ENCODE measurements at places on chromosomes 16 and 17. TPM values are rescaled to one million over a fixed set of nuclear protein-coding genes. Genes with fewer than 3 reads are reported as not detected.

Gene MT1A
- not detected for total RNA-seq

Gene C17orf113
- total RNA-seq, result 0.65 TPM

Gene ACSM2B
- not detected for total RNA-seq

Gene PHB1
- total RNA-seq, result 45.8 TPM

Gene ITGAX
- total RNA-seq, result 16.0 TPM

Gene ABCC3
- total RNA-seq, result 58.0 TPM

Gene RASD1
- 0.97 TPM for total RNA-seq

Gene AURKB
- 2.2 TPM for total RNA-seq

Gene CD7
- 119 TPM for total RNA-seq

Gene KRTAP9-1
- total RNA-seq, result not detected

Gene SERPINF2
- total RNA-seq, result 0.67 TPM

Gene CDH8
- not detected for total RNA-seq
